Endodermal cell (in vitro differentiated cells): ENCODE measurements at places on chromosomes 3 and 15.

DNA sequence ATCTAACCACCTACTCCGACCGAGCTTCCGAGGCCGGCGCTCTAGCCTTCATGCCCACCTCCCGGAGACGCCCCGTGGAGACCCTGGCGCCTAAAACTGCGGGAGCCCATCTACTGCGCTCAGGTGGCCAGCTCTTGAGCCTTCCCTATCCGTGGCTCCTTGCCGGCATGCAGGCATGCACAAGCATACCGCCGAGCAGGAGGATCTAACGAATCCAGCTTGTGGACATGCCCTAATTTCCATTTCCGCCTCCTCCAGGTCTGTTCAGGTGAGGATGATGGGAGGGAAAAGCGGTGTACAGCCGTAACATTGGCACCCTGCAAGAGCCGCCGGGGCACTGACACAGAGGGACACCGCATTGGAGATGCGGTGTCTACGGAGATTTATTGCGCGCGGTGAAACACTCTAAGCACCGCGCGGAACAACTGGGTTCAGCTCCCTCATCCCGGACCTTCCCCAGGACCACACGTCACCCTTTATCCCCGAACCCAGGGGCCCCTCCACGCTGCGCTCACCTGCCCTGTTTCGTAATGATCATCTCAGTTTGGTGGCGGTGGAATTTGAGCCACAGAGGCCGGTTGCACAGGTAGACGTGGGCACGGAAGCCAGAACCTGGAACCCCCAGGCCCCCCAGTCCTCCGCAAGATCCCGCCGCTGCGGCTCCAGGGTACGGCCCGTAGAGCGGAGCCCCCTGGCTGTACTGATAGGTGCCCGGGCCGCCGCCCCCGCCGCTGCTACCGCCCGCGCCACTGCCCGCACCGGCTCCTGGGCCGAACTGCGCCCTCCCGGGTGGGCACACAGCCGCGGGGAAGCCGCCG, 1.0 kb downstream of the EOMES start:
- peak; percentile 90 for DNase-seq

GRCh38 chr3:175477651-175478224, 618.6 kb downstream of the NAALADL2 start:
- no peak for DNase-seq

DNA sequence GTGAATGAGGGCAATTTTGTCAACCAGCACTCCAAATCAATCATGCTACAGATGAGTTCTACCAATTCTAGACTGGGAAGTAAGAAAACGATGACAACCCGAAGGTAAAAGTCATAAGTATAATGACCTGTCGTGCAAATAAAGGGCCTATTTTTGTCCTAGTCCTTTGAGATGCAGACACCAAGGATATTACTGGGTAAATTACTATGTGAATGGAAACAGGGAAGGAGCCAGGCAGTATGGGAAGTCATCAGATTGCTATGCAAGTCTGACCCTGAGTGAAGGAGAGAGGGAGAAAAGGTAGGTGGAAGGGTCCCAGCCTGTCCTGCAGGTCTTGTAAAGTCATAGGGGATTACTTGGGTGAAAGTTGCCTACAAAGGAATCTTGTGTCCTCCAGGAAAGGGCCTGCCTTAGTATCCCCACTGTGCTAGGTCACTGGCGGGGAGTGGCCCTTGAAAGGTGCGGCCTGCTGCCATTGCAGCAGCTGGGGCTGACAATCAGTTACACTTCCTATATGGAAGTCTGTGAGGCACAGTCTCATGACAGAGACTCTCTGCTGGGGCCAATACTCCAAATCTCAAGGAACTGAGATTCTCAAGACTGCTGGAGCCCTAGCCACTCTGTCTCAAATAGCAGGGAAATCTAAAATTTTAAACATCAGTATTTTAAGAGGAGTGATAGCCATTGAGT, 149.9 kb upstream of the SLC2A2 start:
- no peak for DNase-seq

GRCh38 chr3:17535274-17535673, 207.2 kb downstream of the TBC1D5 start:
- no peak for DNase-seq

DNA sequence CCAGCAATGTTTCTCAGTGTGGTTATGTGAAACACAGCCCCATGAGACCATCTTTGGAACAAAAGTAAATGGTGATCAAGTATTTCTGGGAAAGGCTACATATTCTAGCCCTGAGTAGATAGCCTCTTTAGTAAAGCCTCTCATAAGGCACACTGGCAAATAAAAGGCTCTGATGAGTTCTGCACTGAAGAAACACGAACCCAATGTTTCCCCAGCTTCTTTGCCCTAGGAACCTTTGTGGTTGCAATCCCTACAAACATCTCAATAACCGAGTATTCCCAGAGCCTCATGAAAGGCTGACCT, 41.8 kb downstream of the RAB6B start:
- no peak for DNase-seq

DNA sequence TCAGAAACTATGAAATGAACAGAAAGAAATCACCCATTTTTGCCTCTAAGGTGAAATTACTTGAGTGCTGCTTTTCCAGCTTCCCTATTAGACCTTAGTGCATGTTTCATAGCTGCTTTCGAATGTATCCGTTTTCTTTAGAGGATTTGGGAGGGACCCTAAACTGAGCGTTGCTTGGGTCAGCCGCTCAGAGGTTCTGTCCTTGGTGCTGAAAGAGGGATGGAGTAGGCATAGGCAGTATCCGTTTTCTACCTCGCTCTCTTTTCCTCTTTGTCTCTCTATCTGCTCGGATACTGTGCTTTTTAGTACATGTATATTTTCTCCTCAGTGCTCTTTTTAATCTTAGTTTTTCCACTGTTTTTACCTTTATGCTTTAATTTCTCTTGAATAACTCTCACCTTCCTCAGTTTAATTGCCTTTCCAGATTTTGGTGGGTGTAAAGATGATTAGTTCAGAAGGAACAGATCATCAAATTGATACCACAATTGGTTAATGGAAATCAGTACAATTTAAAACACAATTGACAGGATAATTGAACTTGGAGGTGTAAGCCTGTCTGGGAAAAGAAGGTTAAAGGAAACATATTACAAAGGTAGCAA, at the start of gene DRD3:
Gene DRD3, minus strand, starts transcription at position 283 of the 599 bp plus-strand sequence. CDS start 7,060 bp downstream, outside the sequence.
- peak; percentile 88 for DNase-seq

DNA sequence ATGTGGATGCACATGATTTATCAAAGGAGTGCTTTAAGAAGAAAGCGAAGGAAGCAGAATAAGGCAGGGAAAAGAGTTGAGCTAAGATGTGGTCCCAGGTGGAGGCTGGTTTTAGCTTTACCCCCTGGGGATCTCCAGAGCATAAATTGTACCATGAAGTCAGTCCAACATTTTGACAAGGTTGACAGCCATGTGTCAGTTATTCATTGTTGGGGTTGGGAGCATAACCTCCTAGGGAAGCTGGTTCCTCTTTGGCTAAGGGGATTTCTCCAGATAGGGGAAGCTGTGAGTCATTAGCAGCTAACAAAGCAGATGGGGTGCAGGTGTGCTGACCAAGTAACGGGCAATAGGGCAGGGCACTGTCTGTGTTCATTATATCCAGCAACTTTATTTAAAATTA, 123.7 kb upstream of the IGSF10 start:
- DNase-seq: no peak

GRCh38 chr15:33742306-33742705, 226.0 kb upstream of the CHRM5 start:
- no peak for DNase-seq

GRCh38 chr15:76038512-76038911, 21.3 kb upstream of the TMEM266 start:
- DNase-seq: no peak

DNA sequence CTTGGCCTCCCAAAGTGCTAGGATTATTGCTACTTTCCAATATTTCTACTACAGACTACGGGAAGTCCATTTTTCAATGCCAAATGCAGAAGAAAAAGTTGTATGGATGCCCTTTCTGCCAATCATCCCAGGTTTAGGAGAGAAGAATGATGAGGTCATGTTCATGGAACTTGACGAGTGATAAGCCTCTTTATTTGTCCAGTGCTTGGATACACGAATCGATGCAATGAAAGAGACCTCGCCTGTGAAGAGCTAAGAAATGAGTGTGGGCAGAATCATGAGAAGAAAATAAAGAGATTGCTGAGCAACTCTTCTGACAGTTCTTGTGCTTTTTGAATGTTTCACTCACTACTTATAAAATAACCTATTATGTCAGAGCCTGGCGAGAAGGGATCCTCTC, 996 bp upstream of the SLC28A1 start:
- DNase-seq: no peak

DNA sequence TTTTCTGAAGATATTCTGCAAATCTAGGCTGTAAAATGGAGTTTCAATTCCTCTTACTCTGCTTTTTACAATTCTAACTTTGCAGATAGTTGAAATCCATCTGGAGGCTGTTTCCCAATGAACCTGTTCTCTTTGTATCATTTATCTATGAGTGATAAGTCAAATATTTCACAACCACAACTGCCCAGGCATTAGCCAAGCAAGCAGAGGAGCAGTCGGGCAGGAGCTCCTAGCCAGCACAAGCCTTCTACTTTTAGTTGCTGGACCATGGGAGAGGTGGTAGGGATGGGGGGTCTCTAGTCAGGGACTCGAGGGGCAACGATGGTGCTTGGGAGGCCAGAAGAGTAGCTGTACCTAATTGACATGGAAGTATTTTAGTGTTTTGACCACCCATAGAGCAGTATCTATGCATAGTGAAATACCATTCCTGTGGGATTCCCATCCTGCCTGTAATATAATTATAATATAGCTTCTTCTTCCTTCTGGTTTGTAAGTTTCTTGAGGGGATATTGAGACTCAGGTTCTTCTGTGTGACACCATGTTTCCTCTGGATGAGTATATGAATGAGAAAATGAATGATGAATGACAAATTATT, 353.5 kb upstream of the IL12A start:
- DNase-seq: peak; percentile 60

DNA sequence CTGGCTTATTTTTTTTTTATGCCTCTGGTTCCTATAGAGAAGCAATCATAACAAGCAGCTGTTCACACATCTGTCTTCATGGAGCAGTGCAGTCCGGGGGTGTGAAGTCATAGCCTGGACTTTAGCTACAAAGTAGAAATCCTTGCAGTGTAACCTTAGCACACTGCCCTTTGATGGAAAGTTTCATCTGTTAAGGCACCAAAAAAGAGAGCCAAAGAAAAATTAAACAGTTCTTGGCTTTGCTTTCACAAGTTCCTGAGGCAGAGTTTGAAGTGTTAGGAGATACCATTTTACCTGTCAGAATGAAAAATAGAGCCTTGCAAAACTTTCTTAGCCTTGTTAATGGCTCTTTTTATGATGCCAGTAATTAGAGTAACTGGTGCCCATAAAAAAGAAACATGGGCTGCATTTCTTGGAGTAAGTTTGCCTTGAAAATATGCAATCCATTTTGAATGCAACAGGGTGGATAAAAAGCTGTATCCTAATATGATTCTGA, 84.1 kb downstream of the PIK3R4 start:
- no peak for DNase-seq

GRCh38 chr3:62558549-62559112, 185.3 kb upstream of the FEZF2 start:
- peak; percentile 85 for DNase-seq

DNA sequence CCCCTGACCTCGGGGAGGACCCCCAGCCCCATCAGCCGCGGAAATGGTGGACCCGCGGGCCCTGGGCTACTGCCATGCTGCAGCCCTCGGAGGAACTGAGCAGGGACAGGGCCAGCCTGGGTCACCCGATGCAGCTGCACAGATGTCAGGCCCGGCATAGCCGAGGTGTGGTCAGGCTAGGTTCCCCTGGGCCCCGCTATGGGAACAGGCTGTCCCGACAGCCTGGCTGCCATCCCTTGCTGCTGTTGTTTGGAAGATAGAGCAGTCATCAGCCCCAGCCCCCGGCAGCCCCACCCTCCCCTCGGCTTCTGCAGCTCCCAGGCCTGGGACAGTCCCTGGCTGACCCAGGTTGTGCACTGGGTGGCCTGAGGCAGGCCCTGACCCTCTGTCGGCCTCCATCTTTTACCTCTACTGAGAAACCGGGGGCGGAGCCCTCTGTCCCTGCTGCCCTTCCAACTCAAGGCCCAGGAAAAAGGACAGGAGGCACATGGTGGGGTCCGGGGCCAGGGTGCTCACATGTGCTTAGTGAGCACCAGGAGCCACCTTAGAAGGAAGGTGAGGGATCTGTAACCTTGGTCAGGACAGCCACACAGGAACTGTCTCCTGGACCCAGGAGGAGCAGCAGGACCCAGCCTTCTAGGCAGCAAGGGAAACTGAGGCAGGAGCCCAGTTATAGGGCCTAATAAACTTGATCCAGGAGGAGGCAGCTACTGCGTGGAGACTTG, 31.5 kb upstream of the FBLN2 start:
- no peak for DNase-seq

GRCh38 chr15:78726870-78727551, 84.3 kb downstream of the ADAMTS7 start:
- peak; percentile 93 for DNase-seq

DNA sequence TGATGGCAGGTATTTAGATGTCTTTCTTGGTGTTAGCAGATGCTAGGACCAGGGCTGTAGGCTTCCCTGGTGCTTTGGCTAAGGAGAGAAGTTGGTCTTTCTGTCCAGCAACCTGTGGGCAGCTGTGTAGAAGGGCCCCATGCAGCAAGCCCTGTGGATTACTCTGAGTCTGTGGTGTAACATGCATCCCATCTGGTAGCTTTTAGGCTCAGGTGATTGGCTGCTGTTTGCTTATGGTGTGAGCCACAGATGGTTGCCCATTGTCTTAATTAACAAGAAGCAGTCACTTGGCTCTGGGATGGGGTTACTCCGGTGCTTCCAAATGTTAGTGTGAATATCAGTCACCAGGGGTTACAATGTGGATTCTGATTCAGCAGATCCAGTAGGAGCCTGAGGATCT, 368.6 kb upstream of the C2CD4B start:
- DNase-seq: peak; percentile 55

GRCh38 chr3:174636451-174636850, 222.7 kb upstream of the NAALADL2 start:
- DNase-seq: no peak

GRCh38 chr3:100008081-100008698, 106.1 kb downstream of the FILIP1L start:
- no peak for DNase-seq

DNA sequence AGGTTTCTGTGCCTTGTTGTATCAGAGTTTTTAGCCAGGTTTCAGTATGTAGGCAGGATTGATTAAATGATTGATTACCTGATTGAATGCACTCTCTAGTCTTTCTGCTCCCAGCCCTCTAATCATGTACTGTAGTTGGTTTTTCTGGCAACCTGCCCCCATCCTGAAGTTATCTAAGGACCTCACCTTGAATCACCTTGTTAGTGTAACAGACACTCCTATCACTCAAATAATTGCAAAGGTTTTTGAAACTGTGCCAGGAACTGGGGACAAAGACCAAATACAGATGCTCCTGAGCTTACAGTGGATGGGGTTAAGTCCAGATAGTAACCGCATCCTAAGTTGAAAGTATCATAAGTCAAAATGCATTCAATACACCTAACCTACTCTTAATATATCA, 141.5 kb upstream of the EIF1B start:
- no peak for DNase-seq

DNA sequence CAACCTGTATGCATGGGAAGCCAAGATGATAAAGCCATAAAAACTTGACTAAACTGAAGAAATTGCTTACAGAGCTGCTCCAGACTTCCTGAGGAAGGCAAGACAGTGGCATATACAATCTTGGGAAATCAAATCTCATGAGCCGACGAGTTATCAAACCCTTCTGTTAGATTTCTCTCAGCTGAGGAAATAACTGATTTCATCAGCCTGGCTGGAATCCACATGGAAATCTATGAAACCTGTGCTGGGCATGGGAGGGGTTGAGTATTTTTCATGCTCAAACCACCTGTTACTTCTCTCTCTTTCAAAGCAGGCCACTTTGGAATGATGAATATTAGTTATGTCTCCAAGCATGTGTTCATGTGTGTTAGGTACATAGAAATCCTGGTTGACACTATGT, 727.7 kb downstream of the FHIT start:
- no peak for DNase-seq

- no peak for DNase-seq
Observed at GRCh38 chr15:44447772-44448376, 20.4 kb downstream of the CTDSPL2 start.
